WERI-Rb-1 (cell line): ENCODE measurements at places on chromosomes 5 and 9.
A peak's percentile ranks its signal among the peaks of the same experiment; 100 is the strongest.

DNA sequence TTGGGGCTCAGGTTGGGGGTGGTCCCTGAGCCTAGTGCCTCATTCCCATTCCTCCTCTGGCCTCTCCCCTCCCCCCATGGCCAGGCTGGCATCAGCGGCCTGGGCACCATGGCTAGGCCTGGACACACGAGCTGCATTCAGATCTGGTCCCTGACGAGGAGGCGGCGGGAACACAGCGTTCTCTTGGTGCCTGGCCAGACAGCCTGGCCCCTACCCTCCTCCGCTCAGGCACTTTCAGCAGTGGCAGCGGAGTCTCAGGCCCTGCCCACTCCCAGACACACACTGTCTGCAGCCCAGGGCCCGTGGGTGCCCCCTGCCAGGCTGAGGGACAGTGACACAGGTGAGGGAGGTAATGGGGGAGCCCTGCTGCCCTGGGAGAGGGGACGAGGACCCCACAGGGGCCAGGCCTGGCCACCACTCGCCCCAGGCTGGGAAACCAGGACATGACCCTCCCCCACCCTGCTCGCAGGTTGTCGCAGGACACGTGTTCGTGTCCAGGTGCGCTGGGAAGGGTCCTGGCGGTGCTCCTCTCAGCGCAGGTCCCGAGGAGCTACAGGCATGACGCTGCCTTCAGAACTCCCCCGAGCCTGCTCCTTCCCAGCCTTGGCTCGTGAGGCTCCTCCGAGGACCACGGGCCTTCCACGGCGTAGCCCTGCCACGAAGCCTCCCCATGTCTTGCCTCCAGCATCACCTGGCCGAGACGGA, 19.9 kb upstream of the UBAC1 start:
- no peak for DNase-seq

DNA sequence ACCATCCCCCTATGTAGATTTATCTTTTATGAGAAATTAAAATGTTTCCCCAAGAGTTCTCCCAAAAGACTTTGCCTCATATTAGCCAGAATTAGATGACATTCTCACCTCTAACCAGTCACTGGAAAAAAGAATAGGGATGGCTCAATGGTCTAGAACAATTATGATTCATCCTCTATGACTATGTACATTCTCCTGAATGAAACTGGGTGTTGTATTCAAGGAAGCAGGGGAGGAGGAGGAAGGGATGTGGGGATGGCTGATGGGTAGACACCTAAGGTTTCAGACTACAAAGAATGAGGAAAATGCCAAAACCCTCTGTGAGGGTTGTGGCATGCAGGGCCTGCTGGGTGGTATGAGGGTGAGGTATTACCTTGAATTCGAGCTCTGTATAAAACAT, 49.5 kb upstream of the BRINP1 start:
- DNase-seq = no peak

DNA sequence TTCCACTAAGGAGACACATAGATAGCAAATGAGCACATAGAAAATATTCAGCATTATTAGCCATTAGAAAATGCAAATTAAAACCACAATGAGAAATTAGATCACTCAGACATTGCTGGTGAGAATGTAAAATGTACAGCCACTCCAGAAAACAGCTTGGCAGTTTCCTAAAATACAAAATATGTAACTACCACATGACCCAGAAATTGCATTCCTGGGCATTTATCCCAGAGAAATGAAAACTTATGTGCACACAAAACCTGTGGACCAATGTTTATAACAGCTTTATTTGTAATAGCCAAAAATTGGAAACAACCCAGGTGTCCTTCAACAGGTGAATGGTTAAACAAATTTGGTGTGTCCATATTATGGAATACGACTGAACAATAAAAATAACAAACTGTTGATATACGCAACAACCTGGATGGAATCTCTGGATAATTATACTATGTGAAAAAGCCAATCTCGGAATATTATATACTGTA, 34.8 kb upstream of the SHC3 start:
- no peak for DNase-seq

- DNase-seq = no peak
These were observed 26.7 kb upstream of the ECM2 start for GRCh38 chr9:92562461-92562967.

- DNase-seq = no peak
These were observed 33.3 kb downstream of the TLE1 start for GRCh38 chr9:81656004-81656403.

- no peak for DNase-seq
These were observed 10.4 kb upstream of the PPP2CA start for GRCh38 chr5:134236318-134236717.

DNA sequence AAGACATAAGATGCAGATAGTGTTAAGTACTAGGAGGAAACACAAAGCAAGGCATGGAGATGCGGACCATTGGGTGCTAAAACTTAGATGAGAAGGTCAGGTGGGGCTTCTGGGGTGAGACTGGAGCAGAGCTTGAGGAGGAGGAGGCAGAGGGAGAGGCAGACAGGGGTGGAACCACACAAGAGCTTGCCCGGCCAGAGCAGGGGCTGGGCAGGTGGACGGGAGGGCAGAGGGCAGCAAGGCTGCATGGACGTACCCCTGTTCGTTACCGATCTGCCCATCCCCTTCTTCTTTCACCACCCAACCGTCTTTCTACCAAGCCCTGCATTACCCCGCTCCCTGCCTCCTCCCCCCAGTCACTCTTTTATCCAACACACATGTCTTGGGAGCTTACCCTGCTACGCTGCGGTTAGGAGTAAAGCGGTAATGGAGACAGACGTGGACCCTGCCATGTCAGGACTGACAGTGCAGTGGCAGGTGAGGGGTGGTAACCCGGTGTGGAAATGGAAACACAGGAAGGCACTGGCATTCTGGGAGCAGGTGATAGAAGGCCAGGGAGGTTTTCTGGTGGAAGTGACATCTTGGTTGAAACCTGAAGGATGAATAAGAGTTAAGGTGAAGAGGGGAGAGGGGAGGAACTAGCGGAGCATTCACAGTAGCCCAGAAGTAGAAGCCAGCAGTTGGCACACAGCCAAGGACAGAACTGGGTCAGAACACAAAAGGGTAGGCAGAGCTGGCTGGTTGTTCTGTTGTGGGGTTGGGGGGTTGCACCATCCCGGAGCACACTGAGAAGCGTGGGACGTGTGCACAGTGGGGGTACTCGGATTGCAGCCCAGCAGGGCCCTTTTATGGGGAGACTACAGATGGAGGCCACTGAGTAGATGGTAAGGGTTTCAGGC, 167.2 kb downstream of the CACNA1B start:
- DNase-seq = no peak

DNA sequence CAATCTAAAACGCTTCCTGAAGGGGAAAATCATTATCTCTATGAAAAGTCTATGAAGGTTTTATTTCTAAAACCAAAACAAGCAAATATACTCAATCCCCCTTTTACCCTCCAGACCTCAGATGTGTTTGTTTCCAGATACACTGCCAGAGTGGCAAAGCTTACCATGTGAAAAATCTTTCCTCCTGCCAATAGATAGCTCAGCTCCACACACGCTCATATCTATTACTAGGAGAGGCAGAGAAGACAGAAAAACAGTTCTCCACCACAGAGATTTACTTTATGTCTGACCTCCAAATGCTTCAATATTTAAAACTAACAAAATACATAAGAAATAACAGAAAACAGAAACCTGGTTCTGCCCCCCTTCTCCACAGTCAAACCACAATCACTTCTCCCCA, 7.0 kb downstream of the IRX2 start:
- no peak for DNase-seq

DNA sequence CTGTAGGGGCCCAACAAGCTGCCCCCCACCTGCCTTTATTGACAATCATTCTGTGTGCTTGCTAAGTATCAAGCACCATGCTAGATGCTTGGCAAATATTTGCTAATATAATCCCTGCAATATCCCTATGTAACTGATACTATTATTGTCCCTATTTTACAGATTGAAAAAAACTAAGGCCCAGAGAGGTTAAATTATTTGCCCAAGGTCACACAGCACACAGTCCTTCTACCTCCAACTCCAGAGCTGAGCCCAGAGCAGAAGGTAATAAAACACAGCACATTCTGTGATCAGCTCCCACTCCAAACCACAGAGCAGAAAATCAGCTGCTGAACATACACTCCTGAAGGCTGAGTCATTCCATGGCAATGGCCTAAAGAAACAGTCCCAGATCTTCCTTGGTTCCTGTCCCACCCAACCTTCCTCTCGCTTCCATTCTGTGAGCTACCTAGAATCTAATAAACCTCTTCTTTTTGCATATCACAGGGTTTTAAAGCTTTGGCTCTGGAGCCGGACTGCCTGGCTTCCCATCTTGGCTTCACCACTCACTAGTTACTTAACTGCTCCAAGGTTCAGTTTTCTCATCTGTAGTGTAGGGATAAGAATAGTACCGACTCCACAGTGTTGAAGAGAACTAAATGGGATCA, 66.7 kb upstream of the ADRA1B start:
- DNase-seq = no peak

- DNase-seq = no peak
These were observed 6.2 kb downstream of the IL17B start for GRCh38 chr5:149372932-149373331.

GRCh38 chr5:118044169-118044568, 944.2 kb downstream of the DTWD2 start:
- no peak for DNase-seq

DNA sequence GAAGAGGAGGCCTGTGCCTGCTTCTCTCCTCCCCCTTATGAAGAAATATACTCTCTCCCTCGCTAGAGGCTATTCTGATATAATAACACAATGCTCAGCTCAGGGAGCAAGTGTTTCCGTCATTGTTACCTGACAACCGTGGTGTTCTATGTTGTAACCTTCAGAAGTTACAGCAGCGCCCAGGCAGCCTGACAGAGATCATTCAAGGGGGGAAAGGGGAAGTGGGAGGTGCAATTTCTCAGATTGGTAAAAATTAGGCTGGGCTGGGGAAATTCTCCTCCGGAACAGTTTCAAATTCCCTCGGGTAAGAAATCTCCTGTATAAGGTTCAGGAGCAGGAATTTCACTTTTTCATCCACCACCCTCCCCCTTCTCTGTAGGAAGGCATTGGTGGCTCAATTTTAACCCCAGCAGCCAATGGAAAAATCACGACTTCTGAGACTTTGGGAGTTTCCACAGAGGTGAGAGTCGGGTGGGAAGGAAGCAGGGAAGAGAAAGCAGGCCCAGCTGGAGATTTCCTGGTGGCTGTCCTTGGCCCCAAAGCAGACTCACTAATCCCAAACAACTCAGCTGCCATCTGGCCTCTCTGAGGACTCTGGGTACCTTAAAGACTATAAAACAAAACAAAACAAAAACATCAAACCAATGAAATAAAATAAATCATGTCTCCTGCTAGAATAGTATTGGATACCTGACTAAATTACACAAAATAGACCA, 1.3 kb downstream of the TMEM174 start:
- DNase-seq = peak; percentile 67

DNA sequence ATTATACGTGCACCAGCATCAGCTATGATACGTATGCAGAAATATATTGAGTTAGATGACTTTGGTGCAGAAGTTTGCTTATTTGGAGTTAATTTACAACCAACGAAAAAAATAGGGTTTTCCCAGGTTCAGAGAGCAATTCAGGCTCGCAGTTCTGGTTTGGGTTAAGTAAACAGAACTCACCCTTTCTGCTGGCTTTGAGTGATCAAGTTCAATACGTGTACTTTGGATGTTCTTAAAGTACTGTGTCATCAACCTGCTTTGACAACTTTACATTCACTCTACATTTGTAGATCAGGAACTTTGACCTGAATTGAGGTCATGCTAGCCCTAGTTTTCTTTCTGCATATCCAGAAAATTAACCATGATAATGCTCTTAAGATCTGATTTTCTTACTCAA, 40.7 kb downstream of the ACOT12 start:
- DNase-seq = no peak

GRCh38 chr9:132005899-132006298, 73.8 kb downstream of the MED27 start:
- DNase-seq = no peak

DNA sequence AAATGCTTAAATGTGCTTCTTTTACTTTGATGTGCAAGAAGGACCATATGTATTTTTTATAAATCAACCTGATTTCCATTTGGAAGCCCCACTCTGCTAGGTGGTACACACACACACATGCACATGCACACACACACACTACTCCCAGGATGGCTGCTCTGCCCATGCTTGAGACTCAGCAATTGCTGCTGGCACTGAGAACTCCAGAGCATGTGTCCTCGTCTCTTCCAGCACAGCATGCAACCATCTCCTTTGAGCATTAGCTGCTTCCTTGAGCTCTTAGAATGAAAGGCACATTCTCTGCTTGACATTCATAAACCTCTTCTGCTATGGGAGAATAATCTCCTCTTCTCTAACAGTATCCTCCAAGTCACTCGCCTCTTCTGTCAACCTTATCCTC, 115.9 kb downstream of the FEM1C start:
- no peak for DNase-seq

DNA sequence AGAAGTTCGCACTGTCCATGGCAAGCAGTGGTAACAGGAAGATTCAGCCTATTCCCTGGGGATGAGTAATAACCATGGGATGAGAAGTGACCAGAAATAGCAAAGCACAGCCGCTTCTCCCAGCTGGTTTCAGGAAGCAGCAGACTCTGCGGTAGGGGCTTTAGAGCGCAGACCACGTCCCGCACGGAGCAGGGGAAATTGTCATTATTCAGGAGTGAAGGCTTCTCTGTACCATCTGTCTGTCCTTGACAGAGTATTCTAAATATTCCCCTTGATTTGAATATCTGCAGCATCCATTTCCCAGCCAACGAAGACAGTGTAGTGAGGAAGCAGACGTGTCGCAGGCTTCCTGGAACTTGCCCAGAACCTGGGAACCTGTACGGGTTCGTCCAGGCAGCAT, 159.6 kb downstream of the NXNL2 start:
- no peak for DNase-seq

GRCh38 chr9:123614306-123615263, 258.6 kb downstream of the CRB2 start:
- DNase-seq = no peak

GRCh38 chr5:27832886-27833285, 794.5 kb upstream of the CDH9 start:
- no peak for DNase-seq

GRCh38 chr5:160702311-160702803, 149.7 kb downstream of the ATP10B start:
- DNase-seq = no peak

DNA sequence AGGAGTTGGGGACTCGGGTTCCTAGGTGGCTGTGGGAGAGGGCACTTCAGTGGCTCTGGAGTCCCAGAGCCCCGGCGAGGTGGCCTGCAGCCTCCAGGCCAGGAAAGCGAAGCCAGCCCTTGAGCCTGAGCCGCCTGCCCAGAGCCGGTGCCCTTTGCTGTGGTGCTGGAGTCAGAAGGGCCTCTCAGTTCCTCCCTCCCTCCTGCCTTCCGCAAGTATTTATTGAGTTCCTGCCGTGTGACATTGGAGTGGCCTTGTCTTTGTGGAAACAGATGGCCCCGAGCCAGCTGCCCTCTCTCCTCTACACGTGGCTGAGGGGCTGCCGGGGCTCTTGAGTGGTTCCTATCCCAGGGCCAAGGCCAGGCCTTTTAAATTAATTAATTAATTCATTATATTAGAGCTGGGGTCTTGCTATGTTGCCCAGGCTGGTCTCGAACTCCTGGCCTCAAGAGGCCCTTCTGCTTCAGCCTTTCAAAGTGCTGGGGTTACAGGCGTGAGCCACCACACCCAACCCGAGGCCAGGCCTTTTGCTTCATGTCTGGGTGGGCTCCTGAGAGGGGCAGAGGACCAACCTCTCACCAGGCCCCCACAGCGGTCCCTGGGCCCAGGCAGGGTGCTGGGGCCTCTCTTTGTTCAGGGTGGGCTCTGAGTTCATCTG, 45.6 kb upstream of the IER5L start:
- peak; percentile 48 for DNase-seq
